ENCODE measurements at places on chromosomes 4 and X.

DNA sequence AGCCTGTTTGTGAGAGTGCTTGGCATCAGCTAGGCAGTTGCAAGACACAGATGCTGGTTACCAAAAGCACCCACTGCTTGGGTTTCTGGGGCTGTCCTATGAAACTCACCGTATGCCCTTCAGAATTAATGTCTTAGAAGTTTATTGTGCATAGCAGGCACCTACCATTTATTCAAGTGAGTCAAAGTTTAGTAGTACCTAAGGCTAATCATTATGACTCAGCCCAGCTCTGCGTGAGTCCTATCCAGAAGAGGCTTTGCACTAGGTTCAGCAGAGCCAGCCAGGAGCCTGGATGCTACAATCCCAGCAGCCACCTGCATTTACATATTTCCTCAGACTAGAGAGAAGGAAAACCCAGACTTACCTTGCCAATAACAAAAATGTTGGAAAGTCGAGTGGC lies 4.2 kb downstream of the RPS4X start:
- DNase-seq: no peak

DNA sequence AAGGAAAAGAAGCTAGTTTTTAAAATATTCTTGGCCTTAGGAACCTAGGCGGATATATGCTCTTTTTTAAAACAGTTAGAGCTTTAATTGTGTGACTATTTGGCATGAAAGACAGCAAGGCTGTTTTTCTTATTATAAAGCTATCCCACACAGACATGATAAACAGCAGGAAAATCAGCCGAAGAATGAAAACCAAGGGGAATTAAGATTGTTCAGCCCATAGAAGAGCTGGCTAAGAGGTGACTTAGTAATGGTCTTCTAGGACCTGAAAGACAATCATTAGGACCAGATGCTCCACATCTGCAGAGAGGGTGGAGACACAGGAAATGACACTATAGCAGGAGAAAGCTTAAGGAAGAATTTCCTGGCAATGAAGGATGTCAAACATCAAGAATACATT lies 171.4 kb upstream of the NRK start:
- DNase-seq: no peak

DNA sequence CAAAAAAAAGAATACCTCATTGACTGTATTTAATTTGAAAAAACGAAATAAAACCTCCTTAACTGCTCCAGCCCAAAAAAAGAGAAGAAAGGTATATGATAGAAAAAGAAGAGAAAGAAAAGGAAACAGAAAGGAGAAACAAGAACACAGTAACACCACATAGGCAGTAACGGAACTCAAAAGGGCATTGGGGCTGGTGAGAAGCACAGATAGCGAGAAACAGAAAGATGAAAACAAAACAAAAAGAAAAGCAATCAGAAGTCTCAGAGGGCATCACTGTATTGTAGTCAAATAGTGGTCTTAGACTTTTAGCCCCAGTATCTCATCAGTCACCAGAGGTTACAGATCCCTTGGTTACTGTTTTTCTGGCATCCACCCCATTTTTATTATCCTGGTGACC lies 88.6 kb downstream of the NFKB1 start:
- no peak for DNase-seq

- no peak for DNase-seq
Measured at GRCh38 chr4:12137575-12137974, 708.9 kb upstream of the HS3ST1 start.

- DNase-seq: no peak
Measured at GRCh38 chrX:85159644-85160043, 83.9 kb downstream of the SATL1 start.

GRCh38 chrX:149312988-149313387 lies 192.1 kb downstream of the IDS start:
- no peak for DNase-seq

DNA sequence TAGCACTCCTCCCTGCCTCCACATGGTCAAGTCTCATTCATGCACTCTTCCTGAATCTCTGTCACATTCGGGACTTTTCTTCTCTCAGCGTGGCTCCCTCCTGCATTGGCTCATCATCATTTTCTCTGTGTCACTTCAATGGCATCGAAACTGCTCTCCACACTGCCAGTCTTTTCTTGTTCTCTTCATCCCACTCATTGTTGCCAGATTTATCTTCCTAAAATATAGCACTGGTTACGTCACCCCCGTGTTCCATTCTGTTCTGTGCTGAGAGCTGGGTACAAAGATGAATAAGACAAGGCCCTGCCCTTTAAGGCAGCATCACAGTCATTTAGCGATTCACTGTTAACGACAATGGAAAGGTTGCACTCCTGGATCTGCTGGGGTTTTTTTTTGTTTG lies 174.4 kb upstream of the TBC1D9 start:
- DNase-seq: no peak

DNA sequence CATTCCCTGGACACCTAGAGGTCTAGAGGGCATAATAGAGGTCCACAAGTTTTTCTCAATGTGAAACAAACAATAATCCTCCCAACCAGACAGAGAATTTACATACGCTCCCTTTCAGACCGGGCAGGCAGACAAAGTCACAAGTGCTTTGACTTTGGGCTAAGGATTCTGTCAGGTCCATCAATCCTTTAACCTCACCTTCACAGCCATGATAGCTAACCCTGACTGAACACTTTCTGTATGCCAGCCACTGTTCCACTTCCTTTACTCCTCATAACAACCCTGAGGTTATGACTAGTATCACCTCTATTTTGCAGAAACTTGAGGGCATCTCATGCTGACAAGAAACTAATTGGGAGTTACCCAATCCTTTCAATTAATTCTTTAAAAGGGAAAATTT lies 118.8 kb upstream of the AFF2 start:
- DNase-seq: peak; percentile 22
